WTC11 (cell line): ENCODE measurements at places on chromosomes 4 and X.

DNA sequence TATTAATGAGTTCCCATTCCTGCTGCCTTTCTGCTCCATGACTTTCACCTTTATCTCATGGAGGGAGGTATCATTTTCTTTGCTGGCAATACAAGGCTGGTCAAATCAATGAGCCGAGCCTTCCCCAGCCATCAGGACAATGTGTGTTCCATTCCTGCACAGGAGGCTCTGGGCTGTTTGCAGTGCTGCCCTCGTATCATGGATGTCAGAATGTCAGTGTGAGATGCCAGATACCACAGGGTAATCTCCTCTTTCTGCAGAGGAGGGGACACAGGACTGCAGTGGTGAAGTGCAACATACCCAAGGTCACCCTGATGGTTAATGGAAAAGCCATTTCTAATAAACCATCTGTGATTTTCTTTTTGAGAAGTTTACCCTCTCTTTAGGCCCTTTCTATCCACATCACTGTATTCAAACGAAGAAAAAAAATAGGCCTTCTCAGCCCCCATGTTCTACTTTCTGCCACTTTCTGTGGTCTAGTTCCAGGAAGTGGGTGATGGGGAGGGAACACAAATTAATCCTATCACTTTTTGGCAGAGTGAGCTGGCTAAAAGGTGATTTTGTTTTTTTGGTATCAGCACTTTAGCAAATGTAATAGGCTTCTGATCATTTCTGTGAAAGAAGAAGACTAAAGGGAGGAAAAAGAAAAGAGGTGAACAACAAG is 490.2 kb upstream of the BOD1L1 start:
- DNase-seq, result no peak

- no peak for DNase-seq
These were observed 25.5 kb downstream of the CDKN2AIP start for GRCh38 chr4:183469936-183470335.

GRCh38 chrX:49876750-49877149 is 2.5 kb upstream of the USP27X start:
- DNase-seq, result no peak

DNA sequence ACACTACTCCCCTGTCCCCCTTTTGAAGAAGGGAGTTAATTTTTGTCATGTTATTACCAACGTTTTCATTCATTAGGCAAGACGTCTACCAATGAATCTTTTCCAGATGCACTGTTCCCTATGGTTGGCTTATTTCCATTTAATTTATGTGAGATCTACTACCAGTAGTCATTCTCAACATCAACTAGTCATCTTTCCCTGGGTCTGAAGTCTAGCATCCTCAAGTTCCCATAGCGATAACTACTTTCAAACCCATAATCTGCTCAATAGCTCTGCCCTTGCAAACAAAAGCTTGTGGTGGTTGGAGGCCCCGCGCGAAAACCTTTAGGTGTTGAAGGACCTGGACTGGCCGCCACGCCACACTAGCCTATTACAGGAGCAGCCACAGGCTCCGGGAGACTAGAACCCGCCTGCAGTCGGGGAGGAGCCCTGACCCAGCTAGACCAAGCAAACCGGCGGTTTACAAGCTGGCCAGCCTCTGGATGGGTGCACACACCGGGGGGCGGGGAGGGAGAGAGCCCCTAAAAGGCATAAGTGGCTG is 746 bp downstream of the PPAT start:
- peak; percentile 52 for DNase-seq

- no peak for DNase-seq
These were observed 8.0 kb downstream of the LGI2 start for GRCh38 chr4:25022766-25023165.

GRCh38 chr4:28723371-28723770 is 1862.7 kb downstream of the STIM2 start:
- DNase-seq, result no peak

GRCh38 chrX:47209508-47210238 is 8.8 kb upstream of the CDK16 start:
- no peak for DNase-seq

- no peak for DNase-seq
These were observed 135.4 kb downstream of the HMX1 start for GRCh38 chr4:8736090-8736825.

- peak; percentile 35 for DNase-seq
These were observed at the start of gene CHRDL1 for GRCh38 chrX:110795645-110796406. TSS of gene CHRDL1 (minus strand) at chrX:110795817. CDS start at chrX:110792181, 3,636 bp downstream.

- DNase-seq, result no peak
These were observed 12.4 kb upstream of the PIN4 start for GRCh38 chrX:72169008-72169728.

DNA sequence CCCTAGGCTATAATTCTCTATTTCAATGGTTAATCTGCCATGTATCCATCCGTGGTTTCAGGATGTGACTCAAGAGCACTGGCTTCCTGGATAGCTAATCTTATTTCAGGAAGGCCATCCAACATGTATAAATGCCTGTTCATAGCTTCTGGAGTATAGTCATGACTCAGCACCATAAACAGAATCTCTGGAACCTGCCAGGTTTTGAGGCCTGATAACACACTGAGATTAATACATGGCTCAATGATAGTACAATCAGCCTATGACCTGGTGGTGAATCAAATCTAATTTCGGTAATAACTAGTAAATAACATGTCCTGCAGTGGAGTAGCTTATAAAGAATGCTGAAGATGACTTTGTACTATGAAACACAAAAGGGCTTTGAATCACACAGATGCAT is 5.7 kb upstream of the IL13RA2 start:
- DNase-seq, result no peak

DNA sequence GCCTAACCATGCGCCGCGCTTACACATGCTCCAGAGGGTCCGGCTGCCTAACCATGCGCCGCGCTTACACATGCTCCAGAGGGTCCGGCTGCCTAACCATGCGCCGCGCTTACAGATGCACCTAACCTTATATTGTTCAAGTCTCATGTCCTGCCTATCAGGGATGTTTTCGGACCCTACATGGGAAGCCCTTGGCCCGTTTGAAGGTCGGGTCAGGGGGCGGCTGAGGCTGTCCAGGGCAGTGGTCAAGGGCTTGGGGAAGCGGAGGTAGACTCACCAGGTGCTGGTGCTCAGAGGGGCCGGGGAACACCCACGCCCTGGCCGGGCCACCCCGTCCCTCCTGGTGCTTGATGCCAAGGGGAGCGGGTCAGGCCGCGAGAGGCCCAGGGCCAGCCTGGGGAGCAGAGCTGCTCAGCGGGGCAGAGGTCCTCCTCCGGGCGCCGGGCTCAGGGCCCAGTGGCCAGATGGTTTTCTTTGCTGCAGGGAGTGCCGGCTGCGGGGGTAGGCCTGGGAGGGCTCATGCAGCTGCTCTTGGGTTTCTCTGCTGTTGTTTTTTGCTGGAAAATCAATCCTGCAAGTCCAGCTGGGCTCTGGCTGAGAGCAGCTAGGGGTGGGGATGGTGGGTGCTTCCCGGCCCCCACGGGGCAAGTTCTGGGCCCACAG is 35.4 kb upstream of the SPON2 start:
- peak; percentile 11 for DNase-seq

GRCh38 chr4:25811374-25811690 is 51.5 kb downstream of the SEL1L3 start:
- no peak for DNase-seq

GRCh38 chr4:2685541-2685940 is 70.6 kb downstream of the TNIP2 start:
- DNase-seq, result no peak

- no peak for DNase-seq
These were observed 748 bp downstream of the ATP2B3 start for GRCh38 chrX:153517946-153518834.

DNA sequence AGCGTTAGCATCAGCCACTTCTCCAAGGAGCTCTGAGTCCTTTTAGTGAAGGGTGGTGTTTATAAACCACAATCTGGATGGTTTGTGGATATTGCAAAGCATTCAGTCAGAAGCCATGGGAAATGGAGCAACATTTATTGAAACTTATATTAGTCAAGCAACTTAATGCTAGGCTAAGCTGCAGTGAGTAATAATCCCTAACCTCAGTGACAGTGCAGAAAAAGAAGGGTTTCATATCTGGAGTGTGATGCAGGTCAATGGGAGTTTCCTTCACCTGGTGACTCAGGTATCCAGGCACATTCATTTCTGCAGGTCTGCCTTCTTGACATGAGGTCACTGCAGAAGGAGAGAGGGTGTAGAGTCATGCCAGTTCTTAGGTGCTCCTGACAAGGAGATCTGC is 10.4 kb upstream of the DRD5 start:
- no peak for DNase-seq

DNA sequence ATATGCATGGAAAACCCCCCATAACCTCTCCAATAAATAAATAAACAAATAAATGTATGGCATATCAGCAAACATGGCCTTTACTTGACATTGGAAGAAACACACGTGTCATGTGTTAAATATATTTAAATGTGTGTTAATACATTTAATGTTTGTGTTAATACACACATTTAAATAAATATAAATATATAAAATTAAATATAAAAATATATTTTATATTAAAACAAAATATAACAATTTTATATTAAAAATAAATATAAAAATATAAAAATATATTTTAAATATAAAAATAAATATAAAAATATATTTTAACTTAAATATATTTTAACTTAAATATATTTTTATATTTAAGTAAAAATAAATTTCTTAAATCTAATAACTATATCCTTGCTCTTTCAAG is 187.6 kb upstream of the CXXC4 start:
- DNase-seq, result no peak
